Activated T-helper 9 cell treated with anti-CD3 and anti-CD28 coated beads, Interleukin-2, amount 50 U/mL, for 16 hours (primary cell): ENCODE measurements at places on chromosomes 11 and 22.

- DNase-seq = no peak
Observed at GRCh38 chr11:69030301-69030700, 17.3 kb upstream of the MRGPRF start.

DNA sequence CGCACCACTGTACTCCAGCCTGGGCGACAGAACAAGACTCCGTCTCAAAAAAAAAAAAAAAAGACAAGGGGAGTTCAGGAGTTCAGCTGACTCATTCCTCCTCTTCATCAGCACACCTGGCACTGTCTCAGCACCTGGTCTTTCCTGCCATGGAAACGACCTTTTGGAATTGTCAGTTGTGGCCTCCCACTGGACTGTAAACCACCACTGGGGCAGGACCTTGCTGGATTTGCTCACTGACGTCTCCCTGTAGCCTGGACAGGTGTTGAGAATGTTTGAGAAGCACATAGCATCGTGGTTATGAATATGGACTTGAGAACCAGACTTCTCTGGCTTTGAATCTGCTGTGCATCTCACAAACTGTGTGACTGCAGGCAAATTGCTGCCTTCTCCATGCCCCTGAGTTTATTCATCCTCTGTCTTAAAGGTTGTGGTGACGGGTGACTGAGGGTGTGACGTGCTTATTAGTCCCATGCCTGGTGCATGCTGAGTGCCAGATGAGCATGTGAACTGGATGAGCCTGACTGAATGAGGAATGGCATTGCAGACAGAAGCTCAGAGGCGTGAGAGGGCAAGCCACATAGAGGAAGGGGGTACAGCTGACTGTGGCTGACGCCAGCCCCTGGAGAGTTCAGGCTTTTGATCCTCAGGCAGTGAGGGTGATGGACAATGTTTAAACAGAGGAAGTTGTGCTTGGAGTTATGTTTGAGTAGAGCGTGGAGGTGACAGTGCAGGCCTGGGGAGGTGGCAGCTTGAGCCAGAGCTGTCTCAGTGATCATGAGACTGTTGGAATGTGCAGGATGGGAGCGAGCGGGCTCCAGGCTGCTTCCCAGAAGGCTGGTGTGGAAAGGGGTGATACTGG, 12.7 kb downstream of the TOM1 start:
- no peak for DNase-seq

DNA sequence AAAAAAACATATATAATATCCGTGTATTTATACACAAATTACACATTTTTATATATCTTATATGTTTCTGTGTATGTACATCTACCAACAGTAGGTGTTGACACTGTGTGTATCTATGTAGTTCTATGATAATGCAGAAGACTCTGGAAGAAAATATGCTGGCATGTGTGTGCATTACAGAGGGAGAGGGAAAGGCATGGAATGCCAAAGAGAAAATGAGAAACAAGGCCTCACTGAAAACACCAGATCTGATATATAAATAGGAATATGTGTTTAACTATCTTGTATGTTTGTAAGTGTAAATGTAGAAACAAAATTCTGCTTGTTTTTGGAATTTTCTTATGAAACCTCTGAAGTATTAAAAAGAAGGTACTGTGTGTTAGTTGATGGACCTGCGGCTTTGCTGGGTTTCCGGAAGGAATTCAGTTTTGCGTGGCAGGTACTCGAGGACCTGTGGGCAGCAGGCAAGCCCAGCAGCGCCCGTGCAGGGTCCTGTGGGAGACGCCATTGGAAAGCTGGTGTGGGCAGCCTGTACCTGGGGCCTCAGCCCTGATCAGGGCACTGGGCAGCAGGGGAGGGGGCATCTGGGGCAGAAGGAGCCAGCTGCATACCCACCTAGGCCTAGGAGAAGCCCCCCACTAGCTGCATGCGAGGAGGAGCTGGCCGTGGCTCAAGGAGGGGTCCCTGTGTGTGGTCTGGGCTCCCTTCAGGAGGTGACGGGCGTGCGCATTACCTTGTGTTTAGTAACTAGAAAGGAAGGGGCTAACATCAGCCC, 7.6 kb upstream of the TRMU start:
- DNase-seq = no peak

GRCh38 chr11:63592975-63593395, 21.2 kb downstream of the PLAAT3 start:
- no peak for DNase-seq

DNA sequence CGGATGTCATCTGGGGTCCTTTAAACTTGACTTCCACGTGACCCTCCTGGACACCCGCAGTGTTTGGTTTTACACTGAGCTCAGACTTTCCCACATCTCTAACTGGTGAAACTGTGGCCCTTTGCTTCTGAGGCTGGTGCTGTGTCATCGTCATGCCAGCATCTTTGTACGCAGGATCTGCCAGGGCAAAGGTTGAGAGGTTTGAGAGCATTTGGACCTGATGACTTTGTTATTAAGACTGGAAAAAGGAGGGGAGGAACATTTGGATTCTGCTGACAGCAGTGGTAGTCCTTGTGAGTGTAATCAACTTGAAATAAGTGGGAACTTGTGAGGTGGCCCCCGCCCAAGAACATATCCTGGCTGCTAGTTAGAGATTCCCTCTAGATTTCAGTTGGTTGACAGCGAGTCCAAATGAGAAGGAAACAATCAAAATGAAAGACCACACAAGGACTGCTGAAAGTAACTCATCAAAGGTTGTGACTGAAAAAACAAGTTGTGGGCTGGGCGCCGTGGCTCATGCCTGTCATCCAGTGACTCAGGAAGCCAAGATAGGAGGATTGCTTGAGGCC, 102.5 kb downstream of the KIAA1671 start:
- peak; percentile 37 for DNase-seq

DNA sequence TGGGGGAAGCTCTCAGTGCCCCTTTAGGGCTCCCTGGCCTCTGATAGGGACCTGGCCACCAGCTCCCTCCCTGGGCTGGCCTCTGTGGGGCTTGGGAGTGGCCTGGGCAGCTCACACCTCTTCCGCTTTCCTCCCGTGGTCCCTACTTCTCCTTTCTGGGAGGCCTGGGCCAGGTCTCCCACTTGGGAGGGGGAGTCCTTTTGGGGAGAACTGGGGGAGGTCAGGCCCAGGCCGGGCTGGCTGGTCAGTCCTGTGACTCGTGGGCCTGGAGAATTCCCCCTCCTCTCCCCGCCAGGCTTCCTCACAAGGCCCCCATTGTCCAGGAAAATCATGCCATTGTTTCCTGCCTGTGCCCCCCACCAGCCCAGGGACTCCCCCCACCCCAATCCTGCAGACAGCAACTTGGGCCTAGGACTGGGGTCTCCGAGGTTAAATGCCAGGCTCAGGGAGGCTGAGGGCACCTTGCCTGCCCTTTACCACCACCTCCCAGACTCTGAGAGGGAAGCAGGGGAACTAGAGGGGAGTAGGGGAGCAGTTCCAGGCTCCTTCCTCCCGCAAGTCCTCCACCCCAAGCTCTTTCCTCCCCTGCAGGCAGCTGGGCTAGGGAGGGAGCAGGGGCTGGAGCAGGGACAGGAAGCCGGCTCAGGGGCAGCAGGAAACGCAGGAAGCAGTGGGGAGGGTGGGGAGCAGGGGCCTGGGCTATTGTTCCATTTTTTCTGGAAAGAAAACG, 2.8 kb downstream of the MAP3K11 start:
- no peak for DNase-seq

DNA sequence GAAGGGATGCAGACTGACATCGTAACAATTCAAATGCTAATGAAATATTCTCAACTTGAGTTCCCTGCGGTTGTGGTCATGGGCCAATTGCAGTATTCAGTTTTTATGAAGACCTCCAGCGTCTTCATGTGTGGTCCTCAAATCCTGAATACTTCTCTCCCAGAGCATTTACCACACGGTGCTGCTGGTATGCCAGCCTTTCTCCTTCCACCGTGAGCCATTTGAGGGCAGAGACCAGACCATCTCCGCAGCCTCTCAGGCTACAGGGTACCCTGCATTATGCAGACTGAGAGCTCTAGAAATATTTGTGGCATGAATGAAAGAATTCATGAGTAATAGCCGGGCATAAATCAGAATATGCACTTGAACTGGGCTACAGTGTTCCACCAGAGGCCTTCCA, 289.7 kb downstream of the ST3GAL4 start:
- no peak for DNase-seq

- no peak for DNase-seq
Observed at GRCh38 chr11:28559492-28559891, 451.3 kb downstream of the METTL15 start.

GRCh38 chr11:95339086-95339901, 108.3 kb upstream of the SESN3 start:
- no peak for DNase-seq

DNA sequence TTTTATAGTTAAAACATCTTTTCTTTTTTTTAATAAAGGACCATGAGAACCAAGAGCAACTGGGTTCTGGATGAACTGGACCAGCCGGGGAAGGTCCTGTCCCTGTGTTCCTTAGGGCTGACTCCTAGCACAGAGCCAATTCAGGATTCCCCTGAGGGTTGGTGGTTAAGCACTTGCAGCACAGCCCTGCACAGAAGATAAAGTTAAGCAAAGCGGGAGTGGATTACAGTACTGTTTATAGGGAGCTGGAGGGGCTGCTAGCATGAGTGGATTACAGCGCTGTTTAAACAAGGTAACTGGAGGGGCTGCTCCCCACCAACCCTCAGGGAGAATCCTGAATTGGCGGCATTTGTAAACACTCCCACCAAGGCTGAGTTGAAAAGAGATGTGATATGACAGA, 90.6 kb downstream of the CELSR1 start:
- no peak for DNase-seq

DNA sequence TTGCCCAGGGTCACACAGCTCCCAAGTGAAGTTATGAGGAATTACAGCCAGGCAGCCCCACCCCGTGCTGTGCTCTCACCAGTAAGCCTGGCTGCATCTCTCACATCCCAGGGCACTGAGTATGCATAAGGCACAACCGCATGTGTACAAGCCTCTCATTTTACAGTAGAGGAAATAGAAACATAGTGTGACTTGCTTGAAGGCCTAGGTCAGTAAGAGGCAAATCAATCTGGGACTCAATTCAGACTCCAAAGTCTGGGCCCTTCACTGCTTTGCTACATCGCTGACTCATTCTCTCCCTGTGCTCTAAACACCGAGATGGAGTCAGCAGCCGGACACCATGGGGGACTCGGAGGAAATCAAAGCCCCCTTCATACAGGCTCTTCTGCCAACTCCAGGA, 7.9 kb downstream of the ABTB2 start:
- no peak for DNase-seq

DNA sequence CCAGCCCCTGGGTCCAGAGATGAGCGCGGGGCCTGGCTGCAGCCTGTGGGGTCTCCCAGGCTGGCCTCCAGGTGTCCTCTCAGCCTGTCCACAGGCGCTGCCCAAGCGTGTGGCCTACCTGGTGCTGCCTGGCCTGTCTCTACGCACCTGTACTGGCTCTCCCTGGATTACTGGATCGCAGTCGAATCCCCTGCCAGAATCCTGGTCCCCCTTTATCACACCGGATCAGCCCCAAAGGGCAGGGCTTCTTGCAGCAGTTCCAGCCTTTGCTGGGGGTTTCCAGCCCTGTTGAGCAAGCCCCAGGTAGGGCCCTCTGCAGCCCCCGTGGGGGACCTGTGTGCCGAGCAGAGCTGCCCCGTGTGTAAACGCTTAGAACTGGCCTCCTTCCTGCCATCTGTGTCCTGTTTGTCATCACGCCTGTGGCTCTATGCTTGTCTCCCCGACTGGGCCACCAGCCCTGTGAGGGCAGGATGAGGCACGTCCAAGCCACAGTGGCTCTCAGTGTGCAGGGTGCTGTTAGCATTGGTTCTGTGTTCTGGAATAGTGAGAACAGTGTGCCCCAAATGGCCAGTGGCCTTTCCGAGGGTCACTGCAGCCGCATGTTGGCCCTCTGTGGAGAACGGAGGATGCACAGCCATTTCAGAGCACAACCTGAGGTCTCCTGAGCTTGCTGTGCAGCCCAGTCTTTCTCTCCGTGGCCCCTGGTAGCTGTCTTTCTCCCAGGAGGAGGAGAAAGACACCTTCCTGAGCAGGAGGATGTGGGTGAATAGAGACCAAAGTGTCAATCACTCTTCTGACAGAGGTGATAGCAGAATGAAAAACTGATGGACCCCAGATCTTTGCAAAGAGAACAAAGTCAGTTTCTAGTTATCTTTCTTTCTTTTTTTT, 13.9 kb upstream of the TXNRD2 start:
- no peak for DNase-seq

- no peak for DNase-seq
Observed at GRCh38 chr22:49297286-49297870, 530.3 kb downstream of the BRD1 start.

- DNase-seq = no peak
Observed at GRCh38 chr22:20457506-20458240, 20.0 kb upstream of the SCARF2 start.

GRCh38 chr11:41175304-41175972, 284.0 kb downstream of the LRRC4C start:
- DNase-seq = no peak

DNA sequence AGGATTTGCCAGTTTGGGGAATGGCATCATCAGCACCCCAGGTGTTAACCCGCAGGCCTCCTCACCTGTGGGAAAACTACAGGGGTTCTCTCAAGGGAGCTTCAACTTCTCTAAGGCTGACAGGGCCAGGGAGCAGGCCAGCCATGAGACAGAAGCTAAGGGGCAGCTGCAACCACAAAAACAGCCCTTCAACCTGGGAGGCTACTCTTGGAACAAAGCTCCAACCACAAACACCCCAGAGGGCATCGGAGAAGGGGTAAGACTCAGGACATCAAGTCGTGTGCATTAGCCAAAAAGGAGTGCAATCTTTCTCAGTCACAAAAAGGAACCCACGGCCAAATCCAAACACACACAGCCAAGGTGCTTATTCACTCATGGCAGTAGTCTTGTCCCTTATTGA, 103.0 kb downstream of the PLEKHA7 start:
- DNase-seq = no peak

- no peak for DNase-seq
Observed at GRCh38 chr11:93500759-93501158, 42.4 kb downstream of the SMCO4 start.

- peak; percentile 59 for DNase-seq
Observed at GRCh38 chr22:45577746-45578523, 75.3 kb downstream of the FBLN1 start.

GRCh38 chr11:114180301-114181055, 115.7 kb upstream of the NNMT start:
- DNase-seq = no peak

GRCh38 chr11:110858547-110858921, 146.3 kb upstream of the ARHGAP20 start:
- DNase-seq = no peak

DNA sequence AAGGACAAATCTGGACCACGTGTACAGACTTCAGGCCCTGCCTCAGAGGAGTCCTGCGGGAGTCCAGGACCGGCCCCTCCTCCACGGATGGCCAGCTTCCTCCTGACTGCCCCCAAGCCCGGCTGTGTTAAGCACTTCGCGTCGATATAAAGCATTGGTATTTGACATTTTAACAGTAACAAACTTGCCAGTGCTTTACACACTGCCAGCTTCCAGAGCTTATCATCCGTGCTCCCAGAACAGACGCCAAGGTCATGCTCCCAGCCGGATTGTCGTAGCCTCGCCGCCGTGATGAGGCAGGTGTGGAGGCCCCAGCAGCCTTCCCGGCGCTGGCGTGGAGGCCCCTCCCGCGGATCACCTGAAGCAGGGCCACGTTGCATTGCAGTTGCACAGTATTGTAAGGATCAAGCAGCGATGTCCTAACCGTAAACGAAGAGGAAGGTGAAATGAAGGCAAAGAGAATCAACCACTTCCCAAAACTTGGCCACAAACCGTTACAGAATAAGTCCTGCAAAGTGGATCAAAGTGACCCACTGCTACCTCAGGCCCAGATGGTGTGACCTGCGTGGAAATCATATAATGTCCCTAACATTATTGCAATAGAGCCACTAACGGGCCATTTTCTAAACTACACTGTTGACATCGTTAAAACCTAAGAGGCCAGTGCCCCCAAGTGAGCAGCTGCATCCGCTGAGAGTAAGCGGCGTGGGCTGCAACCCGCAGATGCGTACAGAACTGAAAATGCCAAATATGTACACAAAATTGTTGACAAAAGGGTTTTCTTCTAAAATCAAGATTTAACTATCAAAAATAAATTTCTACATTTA, 51.6 kb downstream of the CERK start:
- DNase-seq = no peak
